ENCODE measurements at places on chromosomes 6 and 20. TPM values are rescaled to one million over a fixed set of nuclear protein-coding genes. Genes with fewer than 3 reads are reported as not detected.

The KCNG1 gene
- total RNA-seq, result 2.6 TPM

The TRERF1 gene
- total RNA-seq, result 6.0 TPM

DNA sequence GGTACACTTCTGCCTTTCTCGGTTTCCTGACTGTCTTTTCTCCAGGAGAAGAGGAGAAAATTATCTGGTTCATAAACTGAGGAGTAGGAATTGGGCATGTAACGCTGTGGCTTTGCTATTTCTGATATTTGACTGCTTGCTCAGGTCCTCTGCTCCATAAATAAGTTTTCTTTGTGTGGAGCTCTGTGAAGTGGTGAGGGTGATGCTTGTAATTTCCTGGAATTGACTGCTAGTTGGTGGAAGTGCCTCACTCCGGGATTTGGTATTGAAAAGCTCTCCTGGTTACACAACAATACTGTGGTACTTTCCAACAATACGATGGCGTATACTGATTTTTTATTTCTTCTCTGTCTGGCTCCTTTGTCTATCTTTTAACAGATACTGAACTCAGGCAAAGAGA lies 25.1 kb upstream of the LAMA2 start:
- DNase-seq, result no peak
- no peaks in the 10 kb centered on the region for H3K36me3 ChIP-seq
- no peaks in the 10 kb centered on the region for H3K4me1 ChIP-seq
- H3K4me3 ChIP-seq, result no peak overlapping the region
- H3K27ac ChIP-seq, result no peak overlapping the region

DNA sequence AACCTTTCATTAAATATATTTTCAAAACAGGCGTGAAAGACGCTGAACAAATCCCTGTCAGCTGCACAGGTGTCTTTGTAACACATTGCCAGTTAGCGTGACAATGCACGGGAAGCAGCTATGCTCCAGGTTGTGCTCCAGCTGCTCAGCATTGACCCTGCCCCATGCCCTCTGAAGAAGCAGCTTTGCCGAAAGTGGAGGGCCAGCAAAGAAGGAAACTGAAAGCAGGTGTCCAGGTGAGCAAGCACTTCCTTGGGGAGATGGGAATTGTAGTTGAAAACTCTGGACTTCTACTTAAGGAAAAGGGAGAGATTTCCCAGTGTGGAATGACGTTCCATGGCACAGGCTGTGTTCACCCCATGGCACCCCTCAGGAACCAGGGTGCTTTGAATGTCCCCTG lies 125.7 kb downstream of the TTLL2 start:
- no peaks in the 10 kb centered on the region for H3K4me1 ChIP-seq
- no peak overlapping the region for H3K27ac ChIP-seq
- H3K4me3 ChIP-seq, result no peak overlapping the region
- H3K27me3 ChIP-seq, result no peaks in the 10 kb centered on the region
- H3K36me3 ChIP-seq, result no peaks in the 10 kb centered on the region

DNA sequence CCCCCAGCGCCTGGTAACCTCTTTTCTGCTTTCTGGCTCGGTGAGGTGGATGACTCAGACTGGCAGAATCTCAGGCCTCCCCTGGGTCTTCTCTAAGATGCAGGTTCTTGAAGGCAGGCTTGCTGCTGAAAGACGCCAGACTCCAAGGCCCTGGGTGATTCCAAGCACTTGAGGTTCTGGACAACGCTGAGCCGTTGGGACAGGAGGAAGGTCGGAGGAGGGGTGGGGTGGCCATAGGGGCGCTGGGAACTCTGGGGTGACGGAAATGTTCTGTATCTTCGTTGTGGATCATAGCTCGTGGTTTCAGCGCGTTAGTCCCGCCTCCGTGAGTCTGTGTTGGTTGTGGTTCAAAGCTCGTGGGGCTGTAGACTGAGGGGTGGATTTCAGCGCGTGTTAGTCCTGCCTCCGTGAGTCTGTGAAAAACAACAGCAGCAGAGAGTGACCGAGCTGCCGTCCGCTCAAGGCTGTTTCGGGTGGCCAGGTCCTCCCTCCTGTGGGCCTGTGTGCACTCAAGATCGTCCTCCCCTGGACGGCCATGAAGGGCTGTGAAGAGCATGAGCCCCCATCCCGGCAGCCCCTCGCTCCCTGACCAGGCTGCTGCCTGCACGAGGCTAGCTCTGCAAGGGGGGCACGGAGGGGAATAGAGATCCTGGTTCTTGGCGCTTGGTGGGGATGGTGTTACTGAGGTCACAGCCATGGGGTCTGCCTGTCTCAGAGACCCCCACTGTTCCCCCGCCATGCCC lies 7.7 kb downstream of the NTSR1 start:
- no peaks in the 10 kb centered on the region for H3K36me3 ChIP-seq
- H3K4me1 ChIP-seq, result peaks cover 8% of the 10 kb centered on the region
- DNase-seq, result no peak
- peaks cover 14% of the 10 kb centered on the region for H3K27me3 ChIP-seq
- no peak overlapping the region for H3K27ac ChIP-seq
- H3K4me3 ChIP-seq, result no peak overlapping the region

- no peaks in the 10 kb centered on the region for H3K4me1 ChIP-seq
- DNase-seq, result no peak
- H3K27ac ChIP-seq, result no peak overlapping the region
- H3K36me3 ChIP-seq, result no peaks in the 10 kb centered on the region
- no peak overlapping the region for H3K4me3 ChIP-seq
These were observed 91.2 kb downstream of the RTN4IP1 start for GRCh38 chr6:106538145-106538544.

DNA sequence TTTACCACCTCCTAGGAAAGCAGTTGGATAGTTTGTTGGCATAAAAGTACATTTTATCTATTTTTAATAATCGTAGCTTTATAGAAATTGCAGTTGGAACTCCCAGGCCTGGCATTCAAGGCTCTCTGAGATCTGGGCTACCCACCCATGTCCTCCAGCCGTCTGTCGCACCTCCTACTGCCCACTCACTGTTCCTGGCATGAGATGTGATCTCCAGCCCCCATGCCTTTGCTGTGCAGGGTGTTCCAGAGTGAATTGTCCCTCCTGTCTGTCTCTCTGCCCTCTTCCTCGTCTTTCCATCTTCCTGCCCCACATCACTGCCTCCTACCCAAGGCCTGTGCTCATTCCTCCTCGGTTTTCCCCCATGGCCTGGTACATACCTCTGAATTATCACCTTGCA lies 50.7 kb downstream of the PTPN1 start:
- H3K27me3 ChIP-seq, result no peaks in the 10 kb centered on the region
- no peak for DNase-seq
- no peak overlapping the region for H3K27ac ChIP-seq
- H3K4me3 ChIP-seq, result no peak overlapping the region

The SNRNP48 gene
- total RNA-seq, result 22.9 TPM

DNA sequence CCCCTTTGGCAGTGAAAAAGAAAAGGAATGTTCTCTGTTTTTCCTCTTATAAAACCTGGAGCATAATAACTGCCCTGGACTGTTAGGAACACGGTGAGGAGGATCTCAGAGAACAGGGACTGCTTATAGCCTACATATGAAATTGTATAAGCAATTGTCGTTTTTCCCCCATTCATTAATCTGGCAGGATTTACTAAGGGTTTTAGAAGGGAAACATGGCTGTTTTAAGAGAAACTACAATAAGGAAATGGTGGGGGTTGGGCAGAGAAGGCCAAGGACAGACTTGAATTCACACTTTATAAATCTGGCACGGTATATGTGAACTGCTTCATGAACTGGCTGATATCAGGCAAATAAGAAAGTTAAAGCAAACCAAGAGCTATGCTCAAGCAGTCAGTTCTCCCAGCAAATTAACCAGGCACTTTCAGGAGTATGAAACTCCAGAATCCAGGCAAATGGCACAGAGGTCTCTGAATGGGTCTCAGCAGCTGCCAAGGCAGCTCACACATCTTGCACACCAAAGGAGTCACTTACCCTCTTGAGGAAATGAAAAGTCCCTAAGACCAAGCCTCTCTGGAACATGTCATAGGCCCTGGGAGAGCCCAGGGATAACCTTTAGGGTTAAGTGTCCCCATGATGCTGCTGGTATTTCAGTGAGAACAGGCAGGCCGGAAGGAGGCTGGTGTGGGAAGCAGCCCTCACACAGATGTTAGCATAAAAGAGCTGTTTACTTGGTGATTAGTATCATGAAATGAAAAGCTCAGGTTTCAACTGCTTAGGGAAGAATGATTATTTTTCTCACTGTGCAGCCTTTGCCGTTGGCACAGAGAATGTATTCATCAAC lies 260.5 kb upstream of the MARCKS start:
- no peaks in the 10 kb centered on the region for H3K36me3 ChIP-seq
- peak overlapping the region; percentile 89 for H3K27ac ChIP-seq
- peaks cover 17% of the 10 kb centered on the region for H3K4me1 ChIP-seq
- no peaks in the 10 kb centered on the region for H3K27me3 ChIP-seq
- DNase-seq, result peak; percentile 48
- no peak overlapping the region for H3K4me3 ChIP-seq

DNA sequence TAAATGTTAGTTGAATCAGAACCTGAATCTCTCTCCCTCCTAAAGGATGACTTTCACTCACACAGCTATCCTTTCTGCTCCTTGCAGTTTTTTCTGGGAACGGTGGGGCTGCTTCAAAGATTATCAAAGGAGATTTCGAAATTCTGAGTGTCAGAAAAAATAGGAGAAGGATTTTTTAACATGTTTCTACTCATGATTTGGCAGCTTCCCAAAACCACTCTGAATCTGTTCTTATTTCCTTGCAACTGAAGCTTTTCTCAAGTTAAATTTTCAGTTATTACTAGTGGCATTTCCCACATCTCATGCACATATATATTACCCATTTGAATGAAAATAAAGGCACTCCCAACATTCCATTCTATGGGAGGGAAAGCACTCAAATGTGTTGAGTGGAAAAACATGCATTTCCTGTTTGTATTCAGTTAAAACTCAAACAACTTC lies 123.6 kb downstream of the LCA5 start:
- no peak overlapping the region for H3K4me3 ChIP-seq
- no peak overlapping the region for H3K27ac ChIP-seq
- DNase-seq, result peak; percentile 60

- no peaks in the 10 kb centered on the region for H3K36me3 ChIP-seq
- H3K27ac ChIP-seq, result no peak overlapping the region
- no peaks in the 10 kb centered on the region for H3K4me1 ChIP-seq
- no peak overlapping the region for H3K4me3 ChIP-seq
- H3K27me3 ChIP-seq, result no peaks in the 10 kb centered on the region
These were observed 437.6 kb downstream of the MAFB start for GRCh38 chr20:40251284-40251932.

DNA sequence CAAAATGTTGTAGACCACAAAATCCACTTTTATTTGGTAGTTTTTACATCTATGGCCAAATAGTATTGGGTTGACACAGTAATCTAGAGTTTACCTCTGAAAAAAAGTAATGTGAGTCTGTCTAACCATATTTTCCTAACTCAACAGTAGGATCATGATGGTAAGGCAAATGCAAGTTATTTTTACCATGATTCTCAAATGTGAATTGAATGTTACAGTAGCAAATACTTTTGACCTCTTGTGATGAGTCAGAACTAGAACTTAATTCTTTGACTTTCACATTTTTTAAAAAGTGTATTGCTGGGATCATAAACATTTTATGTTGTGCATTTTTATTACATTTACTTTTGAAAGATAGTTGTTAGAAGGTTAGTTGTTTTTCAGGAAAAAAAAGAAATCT lies 22.0 kb downstream of the RNF146 start:
- peaks cover 5% of the 10 kb centered on the region for H3K36me3 ChIP-seq
- DNase-seq, result no peak
- no peaks in the 10 kb centered on the region for H3K4me1 ChIP-seq

The ID1 gene
- 308 TPM for total RNA-seq

The SERPINB6 gene
- total RNA-seq, result 72.0 TPM

- H3K27me3 ChIP-seq, result no peaks in the 10 kb centered on the region
- DNase-seq, result no peak
- H3K4me1 ChIP-seq, result no peaks in the 10 kb centered on the region
- no peak overlapping the region for H3K4me3 ChIP-seq
These were observed 66.9 kb downstream of the BCKDHB start for GRCh38 chr6:80173411-80173810.

DNA sequence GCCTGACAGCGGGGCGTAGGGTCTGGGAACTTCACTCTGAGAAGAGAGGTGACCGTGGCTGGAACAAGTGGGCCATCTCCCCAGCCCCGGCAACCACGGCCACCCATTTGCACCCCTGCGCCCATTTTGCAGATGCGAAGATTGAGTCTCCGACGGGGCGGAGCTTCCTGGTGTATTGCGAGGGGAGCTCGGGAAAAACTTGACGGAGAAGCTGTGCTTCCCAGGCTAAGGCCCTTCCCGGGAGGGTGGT lies 653 bp downstream of the ZNF335 start:
- H3K36me3 ChIP-seq, result peaks cover 34% of the 10 kb centered on the region
- H3K27me3 ChIP-seq, result no peaks in the 10 kb centered on the region

GRCh38 chr20:43658069-43658722 lies 8.7 kb upstream of the MYBL2 start:
- DNase-seq, result no peak
- peaks cover 16% of the 10 kb centered on the region for H3K4me1 ChIP-seq
- no peaks in the 10 kb centered on the region for H3K27me3 ChIP-seq
- H3K27ac ChIP-seq, result no peak overlapping the region

DNA sequence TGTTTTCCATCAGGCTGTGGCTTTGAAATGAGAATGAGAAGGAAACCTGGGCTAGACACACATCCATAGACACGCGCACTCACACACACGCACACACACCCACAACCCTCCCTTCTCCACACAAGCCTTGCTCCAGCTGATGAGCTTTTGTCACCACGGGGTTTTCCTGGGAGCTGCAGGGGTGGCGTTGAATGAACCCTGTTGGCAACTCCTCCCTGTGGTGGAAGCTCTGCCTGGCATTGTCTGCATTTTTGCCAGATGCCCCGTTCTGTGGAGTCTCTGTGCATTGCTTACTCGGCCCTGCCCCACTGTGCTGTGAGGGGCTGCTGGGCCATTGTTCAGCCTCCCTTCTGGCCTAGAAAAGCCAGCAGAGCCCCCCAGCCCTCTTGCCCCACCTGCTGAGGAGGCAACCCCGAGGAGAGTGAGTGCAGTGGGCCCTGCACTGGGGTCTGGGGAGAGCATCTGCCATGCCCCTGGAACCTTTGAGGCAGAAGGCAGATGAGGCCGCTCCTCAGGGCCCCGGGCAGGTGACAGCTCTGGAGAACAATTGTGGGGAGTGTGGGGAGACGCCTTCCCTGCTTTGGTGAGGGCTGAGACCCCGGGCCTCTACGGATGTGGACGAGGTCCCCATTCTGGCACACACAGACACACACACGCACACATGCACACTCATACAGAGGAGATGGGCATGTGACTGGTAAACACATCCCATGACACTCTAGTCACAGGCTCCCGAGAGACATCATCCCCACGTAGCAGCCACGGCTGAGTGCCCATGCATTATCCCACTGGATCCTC lies 9.9 kb downstream of the ADIG start:
- no peak overlapping the region for H3K27ac ChIP-seq
- H3K4me1 ChIP-seq, result peaks cover 6% of the 10 kb centered on the region
- H3K36me3 ChIP-seq, result no peaks in the 10 kb centered on the region
- DNase-seq, result peak; percentile 48
- H3K4me3 ChIP-seq, result no peak overlapping the region
- no peaks in the 10 kb centered on the region for H3K27me3 ChIP-seq

- no peaks in the 10 kb centered on the region for H3K36me3 ChIP-seq
- H3K27ac ChIP-seq, result no peak overlapping the region
- H3K4me3 ChIP-seq, result no peak overlapping the region
- no peak for DNase-seq
- peaks cover 13% of the 10 kb centered on the region for H3K4me1 ChIP-seq
- no peaks in the 10 kb centered on the region for H3K27me3 ChIP-seq
These were observed 34.7 kb downstream of the PLEKHG1 start for GRCh38 chr6:150634176-150634963.

GRCh38 chr6:4774296-4774695 lies 1.9 kb upstream of the CDYL start:
- H3K27ac ChIP-seq, result no peak overlapping the region
- H3K4me1 ChIP-seq, result peaks cover 10% of the 10 kb centered on the region
- H3K36me3 ChIP-seq, result no peaks in the 10 kb centered on the region
